ENCODE measurements at places on chromosomes 7 and 10.

- no peak for DNase-seq
These were observed 7.3 kb upstream of the PPP1R17 start for GRCh38 chr7:31679574-31680305.

DNA sequence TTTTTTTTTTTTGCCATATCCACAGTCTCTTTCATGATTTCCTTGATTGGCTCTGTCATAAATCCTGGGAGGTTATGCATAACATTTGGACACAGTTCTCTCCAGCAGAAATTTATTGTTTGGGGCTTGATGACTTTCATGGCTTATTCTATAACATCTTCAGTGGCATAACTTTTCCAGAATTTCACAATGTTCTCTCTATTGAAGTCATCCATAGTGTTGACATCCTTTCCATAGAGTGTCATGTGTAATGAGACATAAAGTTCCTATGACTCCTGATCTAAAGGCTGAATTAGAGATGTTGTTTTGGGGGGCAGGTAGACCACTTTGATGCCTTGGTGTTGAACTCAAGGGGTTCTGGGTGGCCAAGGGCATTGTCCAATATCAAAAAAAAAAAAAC lies 36.7 kb upstream of the STK17A start:
- no peak for DNase-seq

GRCh38 chr7:6647080-6647479 lies 10.0 kb downstream of the ZNF316 start:
- DNase-seq: no peak

DNA sequence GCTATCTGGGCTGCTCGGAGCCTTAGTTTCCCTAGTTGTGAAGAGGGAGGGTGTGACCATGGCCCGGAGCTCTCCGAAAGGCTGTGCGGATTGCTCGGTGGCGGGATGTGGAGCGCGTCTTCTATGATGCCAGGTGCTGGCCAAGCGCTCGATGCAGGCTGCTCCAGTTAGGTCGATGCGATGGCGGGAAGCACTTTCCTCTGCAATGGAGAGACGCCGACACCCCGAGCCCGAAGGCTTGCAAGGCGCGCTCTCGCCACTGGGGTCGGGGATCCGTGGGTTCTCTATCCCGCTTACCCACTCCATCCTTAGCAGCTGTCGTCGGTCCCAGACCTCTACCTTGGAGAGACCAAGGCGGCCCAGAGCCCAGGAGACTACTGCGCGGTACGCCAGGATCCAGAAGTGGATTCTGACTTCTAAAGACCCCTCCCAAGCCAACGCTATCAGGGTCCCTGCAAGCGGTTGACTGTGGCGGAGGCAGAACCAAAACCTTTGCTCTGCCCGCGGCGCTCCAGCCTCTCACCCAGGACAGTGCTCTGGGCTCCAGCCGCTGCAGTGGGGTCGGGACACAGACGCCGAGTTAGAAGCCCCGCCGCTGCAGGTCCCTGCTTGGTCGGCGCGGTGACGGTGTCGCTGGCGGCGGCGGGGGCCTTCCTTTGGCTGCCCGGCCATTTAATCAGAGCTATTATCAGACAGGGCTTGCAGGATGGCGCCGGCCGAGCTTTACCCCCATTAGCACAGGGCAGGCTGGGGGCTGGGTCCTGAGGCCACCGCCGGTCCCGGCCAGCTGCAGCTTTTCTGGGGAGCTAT lies 7.8 kb upstream of the TBX20 start:
- no peak for DNase-seq

- no peak for DNase-seq
These were observed 62.5 kb downstream of the TMEM130 start for GRCh38 chr7:98807068-98808048.

DNA sequence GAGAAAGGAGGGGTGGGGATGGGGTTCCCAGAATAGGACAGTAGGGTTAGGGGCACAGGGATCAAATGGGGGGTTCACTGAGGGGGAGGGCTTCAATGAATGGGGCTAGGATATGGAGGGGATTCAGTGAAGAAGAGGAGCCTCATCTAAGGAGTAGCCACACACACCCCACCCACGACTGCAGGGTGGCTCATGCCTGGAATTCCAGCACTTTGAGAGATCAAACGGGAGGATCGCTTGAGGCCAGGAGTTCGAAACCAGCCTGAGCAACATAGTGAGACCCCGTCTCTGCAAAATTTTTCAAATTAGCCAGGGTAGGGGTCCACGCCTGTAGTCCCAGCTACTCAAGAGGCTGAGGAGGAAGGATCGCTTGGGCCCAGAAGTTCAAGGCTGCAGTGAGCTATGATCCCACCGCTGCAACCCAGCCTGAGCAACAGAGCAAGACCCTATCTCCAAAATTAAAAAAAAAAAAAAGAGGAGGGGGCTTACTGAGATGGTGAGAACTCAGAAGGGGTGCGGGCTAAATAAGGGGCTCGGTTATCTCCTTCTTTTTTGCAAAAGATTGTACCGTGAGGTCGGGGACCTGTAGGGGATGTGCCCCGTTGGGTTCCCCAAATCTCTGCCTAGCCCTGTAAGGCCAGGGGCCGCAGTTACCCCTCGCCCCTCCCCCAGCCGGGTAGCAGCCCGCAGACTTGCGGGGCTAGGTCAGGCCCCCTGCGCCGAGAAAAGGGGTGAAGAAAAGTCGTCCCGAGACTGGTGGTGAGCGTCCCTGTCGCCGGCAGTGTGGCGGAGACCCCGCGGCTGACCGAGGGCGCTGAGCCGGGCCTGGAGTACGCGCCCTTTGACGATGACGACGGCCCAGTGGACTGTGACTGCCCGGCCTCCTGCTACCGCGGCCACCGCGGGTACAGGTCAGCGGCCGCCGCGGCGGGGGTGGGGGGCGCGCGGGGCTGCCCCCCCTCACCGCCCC lies 43.1 kb upstream of the HSPB1 start:
- DNase-seq: no peak

- DNase-seq: no peak
These were observed 835 bp upstream of the DGKI start for GRCh38 chr7:137847568-137848050.

- no peak for DNase-seq
These were observed 108.0 kb downstream of the WDFY4 start for GRCh38 chr10:48792687-48793096.

GRCh38 chr7:149510248-149510647 lies 12.6 kb upstream of the ZNF746 start:
- no peak for DNase-seq

DNA sequence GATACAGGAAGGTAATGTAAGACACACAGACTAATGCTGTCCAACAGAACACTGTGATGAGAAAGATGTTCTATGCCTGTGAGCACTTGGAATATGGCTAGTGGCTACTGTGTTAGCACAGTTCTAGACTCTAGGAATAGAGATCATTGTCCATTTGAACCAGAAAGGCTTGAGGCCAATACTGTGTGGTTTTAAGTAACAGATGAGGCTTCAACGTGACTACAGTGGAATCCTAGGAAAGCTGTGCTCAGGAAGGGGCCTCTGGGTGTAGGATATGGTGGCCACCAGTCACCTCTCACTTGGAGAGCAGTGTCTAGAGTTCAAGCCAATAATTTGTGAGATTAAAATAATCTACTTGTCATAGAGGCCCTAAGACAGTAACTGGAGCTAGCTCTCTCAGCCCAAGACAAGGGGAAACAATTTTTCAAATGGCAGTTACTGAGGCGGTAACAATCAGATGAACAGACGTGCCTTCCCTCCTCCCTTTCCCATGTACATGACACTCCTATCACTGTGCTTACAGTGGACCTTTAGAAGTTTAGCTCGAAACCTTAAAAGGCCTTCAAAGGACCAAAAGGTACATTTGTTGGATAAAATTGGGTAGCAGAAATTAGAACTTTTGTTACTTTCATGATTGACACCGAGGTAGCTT lies 10.2 kb downstream of the ZDHHC16 start:
- no peak for DNase-seq

Data from NB4 (cell line).